AG04450 (cell line): ENCODE measurements at places on chromosomes 16 and 17. TPM values are rescaled to one million over a fixed set of nuclear protein-coding genes. Genes with fewer than 3 reads are reported as not detected.

DNA sequence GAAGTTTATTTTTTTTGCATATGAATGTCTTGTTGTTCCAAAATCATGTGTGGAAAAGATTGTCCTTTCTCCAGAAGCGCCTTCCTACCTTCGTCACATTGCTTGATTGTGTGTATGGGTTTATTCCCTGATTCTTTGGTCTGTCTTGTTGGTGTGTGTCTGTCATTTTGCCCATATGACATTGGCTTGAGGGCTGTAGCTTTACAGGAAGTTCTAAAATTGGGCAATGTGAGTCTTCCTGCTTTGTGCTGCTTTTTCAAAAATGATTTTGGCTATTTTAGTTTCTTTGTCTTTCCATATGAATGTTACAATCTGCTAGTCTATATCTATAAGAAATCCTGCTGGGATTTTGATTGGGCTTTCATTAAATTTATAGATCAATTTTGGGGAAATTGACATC, 217.2 kb downstream of the SNX29 start:
- DNase-seq = no peak

Gene GNAO1
- polyA plus RNA-seq = 0.01 and 0.04 TPM in 2 replicates

- peak; percentile 18 for DNase-seq
Measured at GRCh38 chr17:47935961-47936360, 5.4 kb upstream of the PNPO start.

Gene ARL4D
- 15.0 and 16.5 TPM in 2 replicates for polyA plus RNA-seq

DNA sequence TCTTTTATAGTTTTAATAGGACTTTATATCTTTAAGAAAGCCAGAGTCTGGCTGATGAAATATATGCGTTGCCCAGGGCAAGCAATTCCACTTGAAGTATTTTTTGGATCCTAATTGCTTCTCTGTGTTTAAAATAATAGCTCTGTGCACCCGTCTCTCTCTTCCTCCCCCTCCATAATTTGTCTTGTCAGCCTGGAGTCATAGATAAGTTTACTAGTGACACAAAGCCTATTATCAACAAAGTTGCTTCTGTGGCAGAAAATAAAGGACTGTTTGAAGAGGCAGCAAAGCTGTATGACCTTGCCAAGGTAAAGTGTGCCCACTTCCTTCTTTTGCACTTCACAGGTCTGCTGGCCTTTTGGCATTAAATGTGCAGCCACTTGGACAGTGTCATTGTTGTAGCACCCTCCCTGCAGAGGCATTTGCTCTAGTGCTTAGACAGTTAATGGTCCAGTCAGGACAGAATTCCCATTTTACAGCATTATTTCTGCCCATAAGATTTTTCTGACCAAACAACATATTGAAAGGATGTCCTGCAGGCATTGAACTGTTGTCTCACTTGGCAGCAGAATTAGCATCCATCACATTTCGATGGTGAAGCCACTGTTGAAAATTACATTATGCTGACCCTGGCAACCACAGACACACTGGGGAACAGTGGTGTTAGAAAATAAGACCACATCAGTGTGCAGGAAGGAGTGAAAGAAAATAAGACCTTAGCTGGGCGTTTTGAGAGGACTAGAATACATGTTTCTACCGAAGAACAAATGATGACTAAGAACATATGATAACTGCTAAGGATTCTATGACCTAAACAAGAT, 28.4 kb upstream of the SLC12A3 start:
- no peak for DNase-seq

- peak; percentile 44 for DNase-seq
Measured at GRCh38 chr17:64306850-64307463, 43.9 kb upstream of the TEX2 start.

- no peak for DNase-seq
Measured at GRCh38 chr16:2319606-2320005, 20.9 kb downstream of the ABCA3 start.

DNA sequence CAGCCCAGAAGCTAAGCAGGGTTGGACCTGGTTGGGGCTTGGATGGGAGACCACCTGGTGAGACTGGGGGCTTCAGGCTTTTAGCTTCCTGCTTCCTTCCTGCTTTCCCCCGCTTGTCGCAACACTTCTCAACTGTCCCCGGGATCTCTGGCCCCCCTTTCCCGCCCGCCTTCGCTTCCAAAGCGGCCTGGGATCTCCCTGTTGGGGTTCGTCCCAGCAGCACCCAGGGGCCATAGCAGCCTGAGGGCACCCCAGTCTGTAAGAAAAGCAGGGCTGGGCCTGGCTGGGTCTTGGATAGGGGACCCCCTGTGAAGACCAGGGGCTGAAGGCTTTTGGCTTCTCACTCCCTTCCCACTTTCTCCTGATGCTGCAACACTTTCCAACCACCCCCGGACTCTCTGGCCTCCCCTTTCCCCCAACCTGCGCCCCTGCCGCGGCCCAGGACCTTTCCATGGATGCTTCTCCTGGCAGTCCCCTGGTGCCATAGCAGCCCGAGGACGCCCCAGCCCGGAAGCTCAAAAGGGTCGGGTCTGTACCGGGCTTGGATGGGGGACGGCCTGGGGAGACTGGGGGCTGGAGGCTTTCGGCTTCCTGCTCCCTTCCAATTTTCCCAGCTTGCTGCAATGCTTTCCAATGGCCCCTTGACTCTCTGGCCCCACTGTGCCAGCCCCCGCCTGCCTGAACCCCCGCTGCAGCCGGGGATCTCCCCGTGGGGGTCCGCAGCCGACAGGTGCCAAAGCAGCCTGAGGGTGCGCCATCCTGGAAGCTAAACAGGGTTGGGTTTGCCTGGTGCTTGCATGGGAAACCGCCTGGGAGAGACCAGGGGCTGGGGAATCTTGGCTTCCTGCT, 2276.2 kb downstream of the TP53TG3F start:
- no peak for DNase-seq

GRCh38 chr16:15946257-15947044, 3.0 kb upstream of the ABCC1 start:
- DNase-seq = peak; percentile 66

Gene MTHFSD
- polyA plus RNA-seq = 15.6 and 16.7 TPM in 2 replicates

Gene TBC1D3H
- polyA plus RNA-seq = not detected in 2 replicates

Gene WFIKKN2
- polyA plus RNA-seq = 0.07 and 0.10 TPM in 2 replicates

DNA sequence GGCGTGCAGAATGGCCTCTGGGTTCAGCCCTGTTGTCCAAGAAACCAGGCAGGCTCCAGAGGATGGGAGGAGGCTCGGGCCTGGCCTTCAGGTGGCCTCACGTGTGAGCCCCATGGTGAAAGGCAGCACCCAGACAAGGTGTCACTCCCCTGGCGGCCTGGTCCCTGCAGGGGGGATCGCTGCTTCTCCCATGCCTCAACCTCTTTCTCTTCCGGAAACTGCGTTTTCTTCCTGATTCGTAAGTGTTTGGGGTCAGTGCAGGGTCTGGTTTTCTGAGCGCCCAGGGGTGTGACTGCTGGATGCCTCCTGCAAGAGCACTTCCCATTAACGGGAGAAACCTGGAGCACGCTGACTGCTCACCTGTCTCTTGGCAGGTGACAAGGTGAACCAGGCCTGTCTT, 70.0 kb upstream of the CIBAR2 start:
- no peak for DNase-seq

DNA sequence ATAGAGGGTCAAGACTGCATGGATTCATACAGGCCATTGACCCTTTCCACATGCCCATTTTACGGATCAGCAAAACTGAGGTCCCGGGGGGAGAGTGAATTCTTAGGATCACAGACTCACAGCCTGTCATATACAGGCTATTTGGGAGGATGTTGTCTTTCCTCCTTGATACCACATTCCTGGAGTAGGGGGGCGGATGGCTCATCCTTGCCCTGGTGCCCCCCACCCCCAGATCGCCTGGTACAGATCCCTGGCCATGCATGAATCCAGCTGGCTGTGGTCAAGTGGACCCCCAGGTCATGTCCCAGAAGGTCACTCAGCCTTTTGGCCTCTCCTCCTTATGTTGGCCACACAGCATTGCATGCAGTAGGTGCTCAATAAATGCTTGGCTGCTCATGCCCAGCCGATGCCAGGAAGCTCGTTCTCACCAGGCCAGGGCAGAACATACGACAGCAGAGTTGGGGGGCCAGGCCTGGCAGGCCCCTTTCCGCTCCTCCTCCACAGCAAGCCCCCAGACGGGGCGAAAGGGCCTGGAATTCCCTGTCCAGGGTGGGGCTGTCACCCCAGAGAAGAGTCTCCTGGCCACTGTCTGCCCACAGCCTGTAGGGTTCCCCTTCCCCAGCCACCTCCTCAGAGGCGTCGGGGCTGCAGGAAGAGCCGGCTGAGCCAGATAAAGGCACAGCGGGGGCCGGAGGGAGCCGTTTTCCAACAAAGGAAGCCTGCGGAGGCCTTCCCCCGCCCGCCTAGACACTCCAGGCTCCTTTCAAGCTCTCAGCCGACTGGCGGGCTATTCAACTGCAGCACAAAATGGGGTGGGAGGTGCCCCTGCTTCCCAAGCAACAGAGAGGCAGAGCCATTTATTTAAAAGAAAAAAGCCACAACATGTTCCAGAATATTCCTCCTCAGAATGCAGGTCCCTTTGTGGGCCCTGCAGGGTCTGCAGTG, 215.7 kb upstream of the CIBAR2 start:
- DNase-seq = no peak

GRCh38 chr16:22278441-22279230, 18.6 kb upstream of the POLR3E start:
- no peak for DNase-seq

Gene CDRT15
- not detected in 2 replicates for polyA plus RNA-seq

DNA sequence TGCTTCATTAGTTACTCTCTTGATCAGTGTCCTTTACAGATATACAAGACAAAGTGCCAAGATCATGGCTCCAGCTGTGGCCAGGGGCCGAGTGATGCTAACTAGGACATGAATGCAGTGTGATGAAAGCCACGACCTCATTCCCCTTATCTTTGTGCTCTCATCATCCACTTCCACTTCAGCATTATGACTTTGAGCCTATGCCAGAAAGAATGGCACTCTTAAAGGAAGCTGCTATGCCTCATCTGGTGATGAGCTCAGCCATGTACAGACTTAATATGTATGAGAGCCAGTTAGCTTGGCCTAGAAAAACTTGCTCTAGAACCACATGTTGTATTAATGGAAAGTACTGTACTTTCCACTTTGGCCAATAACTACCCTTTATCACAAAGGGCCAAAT, 179.1 kb downstream of the TOX3 start:
- DNase-seq = no peak

Gene CCL17
- polyA plus RNA-seq = not detected in 2 replicates

Gene RNF222
- polyA plus RNA-seq = not detected in 2 replicates
